ENCODE measurements at places on chromosomes 1 and 21.

GRCh38 chr1:225617479-225617878 is 35.4 kb downstream of the ENAH start:
- no peak for DNase-seq

GRCh38 chr1:108881369-108881768 is 4.6 kb downstream of the GPSM2 start:
- no peak for DNase-seq

- DNase-seq, result no peak
Observed at GRCh38 chr1:80566867-80567266, 1233.9 kb upstream of the ADGRL2 start.

DNA sequence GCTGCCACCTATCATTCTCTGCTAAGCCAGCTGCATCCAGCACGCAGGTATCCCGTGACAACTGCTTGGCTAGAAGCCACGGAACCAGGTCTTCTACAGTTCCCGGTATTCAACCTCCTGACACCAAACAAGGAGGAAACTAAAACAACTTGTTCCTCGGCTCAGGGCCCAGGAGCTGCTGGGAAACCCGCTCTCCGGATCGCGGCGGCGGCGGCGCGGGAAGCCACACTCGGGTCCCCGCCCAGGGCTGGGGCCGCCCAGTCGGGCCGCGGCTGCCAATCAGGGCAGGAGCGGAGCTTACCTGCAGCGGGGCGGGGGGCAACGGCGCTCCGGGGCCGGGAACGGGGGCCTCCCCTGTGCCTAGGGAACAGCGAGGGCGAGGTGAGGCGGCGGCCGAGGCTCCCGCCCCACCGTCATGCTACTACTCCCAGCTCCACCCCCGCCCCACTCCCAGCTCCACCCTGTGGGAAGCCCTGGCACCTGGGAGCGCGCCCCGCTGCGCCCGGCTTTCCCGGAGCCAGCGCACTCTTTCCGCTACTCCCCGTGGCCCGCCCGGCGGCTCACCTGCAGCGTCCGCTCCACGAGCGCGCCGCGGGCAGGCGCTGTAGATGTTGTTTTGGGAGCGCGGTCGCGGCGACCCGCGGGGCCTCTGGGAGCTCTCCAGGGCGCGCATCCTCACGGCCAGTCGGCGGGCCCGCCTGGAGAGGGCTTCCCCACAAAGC is 12.1 kb downstream of the IL24 start:
- DNase-seq, result no peak

GRCh38 chr21:41764558-41765419 is 2.1 kb downstream of the RIPK4 start:
- DNase-seq, result no peak

DNA sequence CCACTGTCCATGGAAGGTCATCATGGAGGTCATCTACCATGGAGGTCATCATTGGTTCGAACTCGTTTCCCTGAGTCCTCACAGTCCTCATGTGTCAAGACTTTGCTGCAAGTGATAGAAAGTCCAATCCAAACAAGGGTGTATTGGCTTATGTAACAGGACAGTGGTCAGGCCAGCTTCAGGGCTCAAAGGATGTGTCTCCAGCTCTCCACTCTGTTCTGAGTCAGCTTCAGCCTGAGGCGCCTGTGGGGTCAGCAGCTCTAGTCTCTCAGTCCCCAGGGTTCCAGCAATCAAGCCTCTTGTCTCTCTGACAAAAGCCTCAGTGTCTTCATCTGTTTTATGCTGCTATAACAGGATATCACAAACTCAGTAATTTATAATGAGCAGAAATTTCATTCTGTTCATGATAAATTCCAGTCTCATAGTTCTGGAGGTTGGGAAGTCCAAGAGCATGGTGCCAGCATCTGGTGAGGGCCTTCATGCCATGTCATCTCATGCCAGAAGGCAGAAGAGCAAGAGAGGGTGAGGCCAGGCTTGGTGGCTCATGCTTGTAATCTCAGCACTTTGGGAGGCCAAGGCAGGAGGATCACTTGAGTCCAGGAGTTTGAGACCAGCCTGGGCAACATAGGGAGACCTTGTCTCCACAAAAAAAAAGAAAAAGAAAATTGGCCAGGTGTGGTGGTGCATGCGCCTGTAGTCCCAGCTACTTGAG is 19.5 kb downstream of the A3GALT2 start:
- peak; percentile 62 for DNase-seq

DNA sequence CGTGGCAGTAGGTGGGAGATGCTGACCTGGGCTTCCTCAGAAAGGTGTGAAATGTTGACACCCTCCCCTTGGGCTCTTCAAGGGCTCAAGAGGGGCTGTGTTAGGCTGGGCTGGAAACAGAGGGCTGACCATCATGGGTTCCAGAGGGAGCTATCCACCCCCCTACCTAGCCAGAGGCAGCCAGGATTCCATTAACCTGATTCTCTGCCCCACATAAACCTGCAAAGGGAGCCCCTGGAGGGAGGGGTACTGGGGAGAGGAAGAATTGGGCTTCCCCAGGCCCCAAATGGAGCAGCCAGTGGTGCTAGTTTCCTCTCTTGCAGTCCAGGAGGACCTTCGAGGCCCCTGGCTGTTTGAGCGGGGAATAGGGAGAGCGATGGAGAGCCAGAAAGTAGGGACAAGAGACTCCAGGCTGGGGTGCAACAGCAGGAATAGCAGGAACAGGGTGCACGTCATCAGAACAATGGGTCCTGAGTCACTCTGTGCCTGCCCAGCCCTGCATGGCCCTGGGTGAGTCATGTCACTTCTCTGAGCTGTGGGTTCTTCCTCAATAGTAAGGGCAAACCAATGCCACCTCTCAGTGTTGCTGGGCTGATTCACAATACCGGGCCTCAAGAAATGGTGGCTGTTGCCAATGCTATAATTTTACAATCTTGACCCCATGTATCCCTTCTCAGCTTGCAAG is 121.2 kb downstream of the EPHB2 start:
- no peak for DNase-seq

- DNase-seq, result no peak
Observed at GRCh38 chr1:171715813-171716251, 26.0 kb downstream of the VAMP4 start.

DNA sequence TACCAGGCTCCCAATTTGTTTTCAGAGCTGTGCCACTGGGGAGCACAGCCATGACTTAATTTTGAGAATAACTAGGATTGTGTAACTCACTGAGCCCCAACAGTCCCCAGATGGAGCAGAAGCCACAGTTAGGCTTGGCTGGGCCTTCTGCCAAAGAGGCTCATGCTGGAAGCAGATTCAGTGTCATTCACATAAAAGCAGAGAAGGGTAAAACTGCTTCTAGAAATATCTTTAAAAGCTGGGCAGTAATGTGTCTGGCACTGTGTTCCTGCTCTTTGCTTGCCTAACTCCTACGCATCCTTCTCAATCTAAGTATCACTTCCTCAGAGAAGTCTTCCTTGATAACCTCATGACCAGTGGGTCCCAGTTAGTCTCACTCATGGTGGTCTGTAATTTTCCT is 20.3 kb downstream of the STK40 start:
- peak; percentile 70 for DNase-seq

DNA sequence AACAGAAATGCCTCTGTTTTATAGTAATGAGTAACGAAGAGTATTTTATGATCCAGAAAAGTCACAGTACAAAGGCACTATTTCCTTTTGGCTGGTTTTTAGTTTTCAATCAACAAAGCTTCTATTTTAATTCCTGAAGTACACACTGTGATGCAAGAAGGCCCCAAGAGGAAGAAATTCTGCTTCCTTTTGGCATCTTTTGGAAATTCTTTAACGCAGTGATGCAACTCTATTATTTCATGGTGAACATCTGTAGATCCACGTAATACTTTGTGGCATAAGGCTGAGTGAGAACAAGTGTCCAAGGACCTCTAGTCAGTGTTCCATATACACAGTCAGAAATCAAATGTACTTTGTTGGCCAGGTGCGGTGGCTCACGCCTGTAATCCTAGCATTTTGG is 137.5 kb downstream of the TGFB2 start:
- no peak for DNase-seq

- no peak for DNase-seq
Observed at GRCh38 chr1:187096689-187097088, 267.9 kb downstream of the PLA2G4A start.

- no peak for DNase-seq
Observed at GRCh38 chr1:66510407-66510806, 23.5 kb upstream of the SGIP1 start.

DNA sequence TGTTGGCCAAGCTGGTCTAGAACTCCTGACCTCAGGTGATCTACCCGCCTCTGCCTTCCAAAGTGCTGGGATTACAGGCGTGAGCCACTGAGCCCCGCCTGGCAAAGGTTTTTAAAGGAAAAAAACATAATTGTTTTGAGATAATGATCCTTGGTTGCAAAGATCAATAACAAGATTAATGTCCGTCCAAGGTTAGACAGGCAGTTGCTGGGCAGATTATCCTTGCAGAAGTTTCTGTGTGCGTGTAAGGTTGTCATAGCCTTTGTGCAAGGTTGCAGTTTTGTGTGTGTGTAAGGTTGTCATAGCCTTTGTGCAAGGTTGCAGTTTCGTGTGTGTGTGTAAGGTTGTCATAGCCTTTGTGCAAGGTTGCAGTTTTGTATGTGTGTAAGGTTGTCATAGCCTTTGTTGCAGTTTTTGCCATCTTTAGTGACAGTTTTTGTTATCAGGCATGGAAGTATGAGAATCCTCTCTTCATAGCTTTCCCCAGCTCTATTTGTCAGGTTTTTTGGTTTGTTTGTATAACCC is 3.6 kb downstream of the YBEY start:
- no peak for DNase-seq

- DNase-seq, result no peak
Observed at GRCh38 chr1:22296701-22297591, 154.0 kb upstream of the WNT4 start.

DNA sequence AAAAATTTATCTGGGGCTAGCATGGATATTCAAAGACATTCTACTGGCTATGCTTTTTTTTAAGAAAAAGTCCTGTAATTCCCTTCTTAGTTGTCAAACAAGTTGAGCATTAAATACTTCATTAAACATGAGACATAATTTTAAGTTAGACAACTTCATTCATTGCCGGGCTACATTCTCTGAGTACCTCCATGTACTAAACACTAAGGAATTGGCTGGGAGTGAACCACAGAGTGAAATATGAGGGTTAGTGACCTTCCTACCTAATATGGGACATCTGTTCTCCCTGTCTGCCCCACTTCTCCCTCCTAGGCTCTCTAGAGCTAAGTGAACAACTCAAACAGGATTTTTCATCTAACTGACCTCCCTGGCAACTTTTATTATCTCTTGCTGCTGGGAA is 370.4 kb downstream of the VAV3 start:
- DNase-seq, result no peak

- no peak for DNase-seq
Observed at GRCh38 chr1:8951231-8951630, 5.6 kb downstream of the CA6 start.

- no peak for DNase-seq
Observed at GRCh38 chr1:67748630-67749029, 63.6 kb downstream of the GADD45A start.

- DNase-seq, result no peak
Observed at GRCh38 chr21:38567335-38567969, 69.2 kb upstream of the ERG start.

- DNase-seq, result peak; percentile 46
Observed at GRCh38 chr1:118987468-118988185, 516 bp downstream of the TBX15 start.

DNA sequence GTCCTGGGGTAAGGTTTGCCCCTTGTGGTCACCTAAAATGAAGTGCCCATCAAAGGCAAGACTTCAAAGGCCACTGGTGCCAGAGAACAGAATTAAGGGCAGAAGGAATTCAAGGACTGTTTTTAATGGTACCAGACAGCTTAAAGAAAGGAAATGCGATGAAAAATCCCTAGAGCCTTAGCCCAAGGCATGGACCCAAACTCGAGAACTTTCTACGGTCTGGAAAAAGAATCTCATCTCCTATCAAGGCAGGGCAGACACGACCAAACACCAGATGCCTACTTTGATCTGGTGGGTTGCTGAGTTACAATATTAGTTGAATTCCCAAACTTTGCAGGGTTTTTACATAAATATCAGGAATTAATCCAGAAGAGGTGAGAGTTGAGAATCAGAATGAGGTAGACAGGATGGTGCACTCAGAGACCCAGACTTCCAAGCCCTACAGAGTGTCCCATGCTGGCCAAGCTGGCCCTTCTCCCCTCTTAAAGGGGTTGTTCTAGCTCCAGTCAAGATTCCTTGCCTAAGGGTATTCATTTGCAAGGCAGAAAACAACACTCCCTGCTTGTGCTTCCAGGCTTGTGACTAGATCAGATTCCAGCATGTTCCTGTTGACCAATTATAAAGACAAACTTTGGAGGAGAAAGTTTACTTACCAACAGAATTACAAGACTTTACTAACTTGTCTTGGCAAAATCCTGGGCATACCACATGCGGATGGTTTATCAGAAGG is 48.0 kb downstream of the EDN2 start:
- DNase-seq, result no peak

DNA sequence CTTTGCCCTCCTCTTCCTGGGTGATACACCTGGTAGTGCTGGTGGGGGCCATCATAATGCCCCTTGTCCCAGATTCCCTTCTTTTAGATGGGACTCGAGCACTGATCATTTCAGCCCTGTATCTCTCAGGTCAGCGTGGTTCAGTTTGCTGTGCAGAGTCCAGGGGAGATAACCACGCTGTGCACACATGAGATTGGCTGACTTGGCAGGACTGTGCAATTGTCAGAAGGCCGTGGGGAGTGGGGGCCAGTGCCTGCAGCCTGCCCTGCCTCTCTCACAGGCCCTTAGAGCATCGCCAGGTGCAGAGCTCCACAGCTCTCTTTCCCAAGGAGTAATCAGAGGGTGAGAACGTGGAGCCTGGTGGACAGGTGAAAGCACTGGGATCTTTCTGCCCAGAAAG is 15.2 kb downstream of the EPHX1 start:
- no peak for DNase-seq

- DNase-seq, result no peak
Observed at GRCh38 chr1:52636721-52637695, 4.0 kb downstream of the SHISAL2A start.

- DNase-seq, result peak; percentile 65
Observed at GRCh38 chr1:42935313-42935895, 23.3 kb downstream of the SLC2A1 start.

- DNase-seq, result no peak
Observed at GRCh38 chr1:159743651-159744410, 29.4 kb upstream of the CRP start.

GRCh38 chr21:41227357-41228005 is 59.5 kb downstream of the BACE2 start:
- no peak for DNase-seq

DNA sequence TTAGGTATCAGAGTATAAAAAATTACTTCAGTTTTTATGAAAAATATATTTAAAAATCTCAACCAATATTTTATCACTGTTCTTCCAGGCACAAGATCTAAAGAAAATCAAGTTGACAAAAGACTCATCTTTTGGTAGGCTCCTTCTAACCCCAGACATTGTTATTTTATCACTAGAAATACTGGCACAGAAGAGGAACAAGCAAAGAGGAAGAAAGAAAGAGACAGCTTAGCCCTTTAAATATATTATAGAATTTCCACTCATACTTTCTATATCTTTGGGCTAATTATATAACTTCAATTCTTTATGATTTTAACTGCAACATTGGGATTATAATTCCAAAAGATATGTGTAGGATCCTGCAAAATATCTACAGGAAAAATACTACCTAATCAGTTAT is 32.4 kb downstream of the SPTA1 start:
- DNase-seq, result no peak

GRCh38 chr1:30135698-30136097 is 587.7 kb downstream of the MATN1 start:
- DNase-seq, result peak; percentile 3

GRCh38 chr1:171226747-171227370 is 21.4 kb upstream of the FMO1 start:
- no peak for DNase-seq

GRCh38 chr1:167533851-167534300 is 15.5 kb upstream of the CD247 start:
- no peak for DNase-seq

- no peak for DNase-seq
Observed at GRCh38 chr21:23401278-23401677, 2206.0 kb downstream of the MRPL39 start.

Measured in tibial artery (tissue), 4 donors.